ENCODE measurements at places on chromosomes 4 and X.

DNA sequence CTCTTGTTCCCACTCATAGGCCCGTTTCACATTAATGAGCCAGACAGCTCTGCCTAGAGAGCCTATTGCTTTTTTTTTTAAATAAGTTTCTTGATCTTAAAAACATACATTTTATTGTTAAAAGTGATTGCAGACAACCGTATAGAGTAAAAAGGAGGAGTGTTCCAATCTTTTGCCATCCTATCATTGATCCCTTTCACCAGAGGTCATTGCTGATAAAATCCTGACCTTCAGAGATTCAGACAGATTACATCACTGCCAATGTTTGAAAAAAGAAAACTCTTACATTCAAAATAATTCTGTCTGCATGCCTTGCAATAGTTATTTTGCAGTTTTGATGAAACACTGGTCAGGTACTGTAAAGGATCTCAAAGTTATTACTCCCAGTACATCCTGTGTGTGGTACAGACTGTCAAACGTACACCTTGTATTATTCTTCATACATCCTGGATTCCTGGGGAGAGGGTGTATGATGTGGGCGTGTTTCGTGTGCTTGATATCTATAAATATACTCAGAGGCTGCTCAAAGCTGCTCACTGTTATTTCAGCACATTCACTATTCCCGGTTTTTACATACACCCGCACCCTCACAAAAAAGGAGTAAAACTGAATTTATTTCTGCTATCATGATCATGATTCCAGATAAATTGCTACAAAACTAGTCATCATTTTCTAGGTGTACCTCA is 15.4 kb upstream of the KLHL2 start:
- DNase-seq, result no peak

- no peak for DNase-seq
These were observed 14.4 kb downstream of the GEMIN8 start for GRCh38 chrX:14015294-14015693.

DNA sequence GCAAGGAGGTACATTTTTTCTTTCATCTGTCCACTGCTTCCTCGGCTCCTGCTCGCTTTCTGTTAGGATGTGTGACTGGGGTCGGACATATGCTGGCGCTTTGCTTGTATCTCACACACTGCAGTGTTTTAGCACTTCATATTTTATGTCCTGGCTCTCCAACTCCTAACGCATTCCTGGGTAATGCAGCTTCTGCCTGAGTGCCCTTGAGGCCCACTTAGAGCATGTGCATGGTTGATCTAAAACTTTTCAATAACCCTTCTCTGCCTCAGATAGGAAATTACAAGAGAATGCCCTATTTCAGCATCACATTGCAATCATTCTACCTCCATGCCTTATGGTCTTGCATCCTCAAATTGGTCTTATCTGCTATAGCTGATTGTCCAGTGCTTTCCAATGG is 65.3 kb downstream of the NEIL3 start:
- DNase-seq, result no peak

GRCh38 chr4:155946486-155946885 is 7.2 kb downstream of the CTSO start:
- DNase-seq, result no peak

DNA sequence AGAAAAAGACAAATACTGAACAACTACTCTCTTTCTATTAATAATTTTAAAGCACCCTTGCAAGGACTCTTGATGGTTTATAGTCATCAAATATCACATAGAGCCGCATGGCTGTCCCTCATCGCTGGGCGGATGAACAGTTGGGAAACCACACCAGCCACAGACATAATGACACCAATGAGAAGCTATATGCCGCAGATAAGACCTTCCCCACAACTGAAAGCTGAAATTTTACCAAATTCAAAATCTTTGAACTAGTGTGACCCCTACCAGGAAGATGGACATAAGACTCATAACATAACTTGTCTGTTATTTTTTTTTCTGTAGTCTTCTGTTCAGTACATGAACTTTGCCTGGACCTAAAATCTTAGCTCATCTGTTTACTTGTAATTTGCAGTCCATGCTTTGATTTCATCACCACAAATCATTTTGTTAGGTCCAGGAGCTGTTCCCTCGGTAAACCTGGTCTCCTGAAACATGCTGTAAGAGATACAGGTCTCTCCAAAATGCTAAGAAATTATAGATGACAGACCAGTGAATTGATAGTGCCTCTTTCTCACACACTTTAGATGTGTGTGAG is 157.3 kb upstream of the RAPGEF2 start:
- DNase-seq, result no peak

DNA sequence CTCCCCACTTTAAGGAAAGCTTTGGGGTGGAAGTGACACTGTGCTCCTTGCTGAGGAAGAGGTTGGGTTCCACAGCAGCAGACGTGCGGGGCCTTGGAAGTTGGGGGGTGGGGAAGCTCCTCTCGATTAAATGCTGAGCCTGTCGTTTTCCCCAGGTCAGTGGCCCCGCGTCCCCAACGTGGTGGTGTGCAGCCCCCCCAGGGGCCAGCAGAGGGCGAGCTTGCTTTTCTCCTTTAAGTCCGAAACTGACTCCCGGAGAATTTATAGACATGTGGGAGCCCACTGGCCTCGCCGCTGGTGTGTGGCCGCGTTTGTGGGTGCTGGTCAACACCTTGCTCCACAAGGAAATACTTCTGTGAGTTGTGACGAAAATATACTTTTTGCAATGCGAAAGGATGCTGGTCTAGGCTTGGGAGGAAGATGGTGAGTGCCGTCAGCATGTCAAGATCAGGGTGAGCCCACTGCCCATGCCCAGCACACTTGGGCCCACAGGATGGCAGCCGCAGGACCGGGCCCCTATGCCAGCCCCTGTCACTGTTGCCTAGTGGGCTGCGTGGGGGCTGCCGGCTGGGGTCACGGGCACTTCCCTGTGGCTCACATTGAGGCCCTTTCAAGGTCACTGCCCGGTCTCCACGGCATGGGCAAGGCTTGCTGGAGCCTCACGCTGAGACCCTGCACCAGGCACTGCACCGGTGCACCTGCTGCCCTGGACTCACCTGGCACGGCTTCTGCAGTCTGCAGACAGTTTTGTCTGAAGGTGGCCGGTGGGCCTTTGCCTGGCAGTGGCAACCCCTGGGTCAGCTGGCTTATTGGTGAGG is 9.4 kb downstream of the UVSSA start:
- no peak for DNase-seq

DNA sequence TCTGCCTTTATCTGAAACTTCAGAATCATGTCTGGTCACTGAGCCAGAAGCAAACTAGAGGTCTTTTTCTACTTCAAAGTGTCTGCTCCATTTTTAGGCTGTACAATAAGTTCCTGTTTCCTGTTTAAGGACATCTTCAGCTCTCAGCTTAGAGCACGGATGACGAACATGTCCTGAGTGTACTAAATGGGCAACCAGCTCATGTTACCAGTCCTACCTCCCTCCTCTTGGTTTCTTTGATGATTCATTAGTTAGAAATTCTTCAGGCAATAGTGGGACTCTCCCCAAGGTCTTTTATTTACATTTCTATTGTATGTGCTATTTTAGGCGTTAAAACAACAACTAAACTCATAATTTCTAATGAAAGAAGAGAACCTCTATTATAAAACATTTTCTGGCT is 58.0 kb downstream of the ENPEP start:
- DNase-seq, result no peak

DNA sequence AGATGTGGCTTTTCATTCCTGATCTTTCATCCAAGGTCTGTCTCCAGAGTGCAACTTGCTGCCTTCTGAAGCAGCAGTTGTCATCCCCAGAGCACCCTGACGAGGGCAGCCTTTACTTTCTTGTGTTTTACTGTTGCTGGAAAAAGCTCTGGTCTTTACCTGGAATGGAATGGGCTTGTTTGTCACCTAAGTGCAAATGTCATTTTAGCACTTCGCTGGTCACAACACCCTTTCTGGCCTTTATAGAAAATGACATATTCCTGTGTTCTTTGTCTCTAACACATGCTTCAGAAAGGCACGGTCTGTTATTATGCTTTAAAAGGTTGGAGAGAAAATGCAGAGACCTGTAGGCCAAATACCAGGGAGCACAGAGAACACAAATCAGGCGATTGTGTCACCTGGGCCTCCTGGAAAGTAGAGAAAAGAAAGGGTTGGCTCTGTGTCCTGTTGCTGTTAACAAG is 332.7 kb upstream of the IGFBP7 start:
- DNase-seq, result no peak

- no peak for DNase-seq
These were observed 31.6 kb downstream of the CDKL5 start for GRCh38 chrX:18457000-18457399.

DNA sequence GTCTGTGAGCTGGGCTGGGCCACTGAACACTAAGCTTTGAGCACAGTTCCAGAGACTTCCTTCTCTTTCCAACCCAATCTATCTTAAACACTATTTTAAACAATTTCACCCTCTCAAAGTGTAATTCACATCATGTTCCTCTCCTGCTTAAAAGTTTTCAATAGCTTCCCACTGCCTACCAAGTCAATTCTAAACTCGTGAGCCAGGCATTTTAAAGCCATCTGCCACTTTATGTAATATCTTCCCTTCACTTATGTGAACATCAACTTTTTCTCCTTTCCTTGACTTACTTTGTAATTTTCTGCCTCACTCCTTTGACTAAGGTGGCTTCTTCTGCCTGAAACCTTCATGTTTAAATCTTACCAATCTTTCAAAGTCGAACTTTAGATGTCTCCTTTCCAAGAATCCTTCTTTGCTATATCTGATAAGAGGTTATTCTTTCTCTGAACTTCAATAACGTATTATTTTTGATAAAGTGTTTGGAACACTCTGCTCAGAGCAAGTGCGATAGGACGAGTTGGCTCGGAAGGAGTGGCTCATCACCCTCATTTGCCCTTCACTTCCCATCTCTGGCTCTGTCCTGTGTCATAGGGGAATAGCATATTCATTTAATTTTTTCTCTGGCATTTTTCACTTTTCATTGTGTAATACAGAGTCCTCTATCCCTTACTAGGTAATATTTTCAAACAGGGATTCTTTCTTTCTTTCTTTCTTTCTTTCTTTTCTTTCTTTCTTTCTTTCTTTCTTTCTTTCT is 13.0 kb upstream of the SPARCL1 start:
- DNase-seq, result no peak

DNA sequence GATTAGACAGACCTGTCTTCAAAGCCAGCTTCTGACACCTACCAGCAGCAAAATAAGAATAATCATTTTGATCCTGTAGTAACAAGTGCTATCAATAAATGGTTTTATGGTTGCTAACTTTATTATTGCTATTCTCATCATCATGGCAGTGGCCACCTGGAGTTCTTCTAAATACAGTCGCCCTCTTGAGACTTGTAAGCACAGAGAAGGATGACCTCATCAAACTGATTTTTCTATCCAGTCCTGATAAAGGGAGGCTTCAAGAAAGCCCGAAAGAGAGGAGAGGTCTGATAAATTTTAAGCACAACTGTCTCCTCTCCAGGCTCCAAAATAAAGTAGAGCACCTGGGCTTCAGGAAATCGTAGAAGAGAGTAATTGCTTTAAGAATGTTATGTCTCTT is 286.4 kb downstream of the USP46 start:
- DNase-seq, result no peak

DNA sequence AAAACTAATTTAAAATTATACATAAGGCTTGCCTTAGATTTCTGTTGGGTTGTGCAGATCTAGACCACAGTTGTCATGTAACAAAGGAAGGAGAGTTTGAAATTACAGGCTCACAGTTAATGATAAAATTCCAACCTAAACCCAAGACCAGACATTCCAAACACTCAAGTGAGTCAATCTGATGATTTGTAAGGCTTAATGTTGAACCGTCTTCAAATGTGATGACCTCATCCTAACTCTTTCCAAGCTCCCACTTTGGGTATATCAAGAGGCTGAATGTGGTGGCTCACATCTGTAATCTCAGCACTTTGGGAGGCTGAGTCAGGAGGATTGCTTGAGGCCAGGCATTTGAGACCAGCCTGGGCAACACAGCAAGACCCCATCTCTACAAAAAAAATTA is 149.2 kb downstream of the TBL1X start:
- DNase-seq, result no peak

- DNase-seq, result no peak
These were observed 394.6 kb upstream of the DMD start for GRCh38 chrX:33605997-33606396.

- DNase-seq, result no peak
These were observed 257.3 kb downstream of the ZIC3 start for GRCh38 chrX:137823257-137823656.

- no peak for DNase-seq
These were observed 11.7 kb upstream of the TMEM271 start for GRCh38 chr4:587671-588350.

DNA sequence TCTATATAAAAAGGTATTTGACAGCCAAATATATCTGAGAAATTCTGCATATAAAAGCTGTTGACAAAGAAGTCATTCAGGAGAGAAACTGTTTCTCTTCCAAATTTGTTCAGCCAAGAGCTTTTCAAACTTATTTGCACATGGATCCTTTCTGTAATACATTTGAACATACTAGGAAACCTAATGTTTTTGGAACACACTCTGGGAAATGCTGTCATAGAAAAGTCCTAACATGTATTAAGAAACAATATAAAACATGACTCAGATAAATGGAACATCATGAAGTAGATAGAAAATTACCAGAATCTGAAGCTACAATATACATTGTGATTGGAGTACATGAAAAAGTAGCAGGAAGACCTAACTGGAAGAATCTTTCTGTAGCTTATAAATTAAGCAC is 781.5 kb upstream of the EPHA5 start:
- no peak for DNase-seq

DNA sequence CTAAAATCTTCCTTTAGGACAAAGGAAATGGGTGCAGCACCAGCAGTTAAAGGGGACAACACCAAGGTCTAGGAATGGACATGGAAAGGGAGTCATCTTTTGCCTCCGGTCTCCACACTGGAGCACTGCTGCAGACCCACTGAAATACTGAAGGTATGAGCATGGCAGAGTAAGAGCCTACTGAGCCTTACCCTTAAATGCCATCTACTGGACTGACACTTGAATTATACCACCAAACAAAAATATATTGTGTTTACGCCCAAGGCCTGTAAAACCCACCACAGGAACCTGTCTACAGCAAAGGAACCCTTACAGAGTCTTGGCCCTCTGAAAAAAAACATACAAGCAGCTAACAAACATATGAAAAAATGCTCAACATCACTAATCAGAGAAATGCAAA is 443.4 kb downstream of the CCSER1 start:
- DNase-seq, result no peak

- no peak for DNase-seq
These were observed 814.8 kb upstream of the GRID2 start for GRCh38 chr4:91488946-91489345.

DNA sequence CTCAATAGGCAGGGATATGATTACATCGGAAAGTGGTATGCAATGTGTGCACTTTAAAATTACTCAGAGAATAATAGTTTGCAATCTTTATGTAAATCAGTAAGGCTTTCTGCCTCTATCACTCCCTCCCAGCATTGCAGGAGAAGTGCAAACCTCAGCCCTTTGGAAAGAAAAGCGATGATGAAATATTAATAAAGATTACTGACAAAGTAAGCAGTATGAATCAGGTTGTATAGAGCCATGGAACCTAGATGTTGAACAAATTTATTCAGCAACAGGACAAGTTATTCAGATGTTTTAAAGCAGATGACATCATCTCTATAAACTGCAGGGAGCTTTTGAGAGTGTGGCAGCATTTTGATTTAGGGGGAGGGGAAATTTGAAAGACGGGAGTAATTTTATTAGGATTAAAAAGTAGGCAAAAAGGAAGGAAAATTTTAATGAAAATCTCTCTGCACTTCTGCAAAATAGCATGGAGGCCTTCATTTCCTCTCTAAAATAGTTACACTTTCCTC is 631.7 kb upstream of the GRIA3 start:
- no peak for DNase-seq

GRCh38 chr4:118839221-118839927 is 3.4 kb upstream of the SEC24D start:
- DNase-seq, result no peak
